ENCODE measurements at places on chromosomes 2 and 18. TPM values are rescaled to one million over a fixed set of nuclear protein-coding genes. Genes with fewer than 3 reads are reported as not detected.

DNA sequence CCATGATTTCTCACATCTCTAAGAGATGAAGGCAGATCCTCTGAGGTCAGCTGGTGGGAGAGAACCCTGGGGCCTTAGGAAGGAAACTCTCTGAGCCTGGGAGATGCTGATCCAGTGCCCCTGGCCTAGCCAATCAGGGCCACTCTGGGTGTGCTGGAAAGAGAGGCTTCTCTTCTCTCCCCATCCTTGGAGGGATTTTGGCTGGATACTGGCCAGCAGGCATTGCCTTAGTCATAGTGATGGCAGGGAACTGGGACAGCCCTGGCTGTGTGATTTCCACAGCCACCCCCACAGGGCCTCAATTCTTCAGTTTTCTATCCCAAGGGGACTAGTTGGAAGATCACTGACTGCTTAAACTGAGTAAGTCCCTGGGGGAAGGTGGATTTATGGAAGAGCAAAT lies 26.6 kb upstream of the PLB1 start:
- DNase-seq: no peak

DNA sequence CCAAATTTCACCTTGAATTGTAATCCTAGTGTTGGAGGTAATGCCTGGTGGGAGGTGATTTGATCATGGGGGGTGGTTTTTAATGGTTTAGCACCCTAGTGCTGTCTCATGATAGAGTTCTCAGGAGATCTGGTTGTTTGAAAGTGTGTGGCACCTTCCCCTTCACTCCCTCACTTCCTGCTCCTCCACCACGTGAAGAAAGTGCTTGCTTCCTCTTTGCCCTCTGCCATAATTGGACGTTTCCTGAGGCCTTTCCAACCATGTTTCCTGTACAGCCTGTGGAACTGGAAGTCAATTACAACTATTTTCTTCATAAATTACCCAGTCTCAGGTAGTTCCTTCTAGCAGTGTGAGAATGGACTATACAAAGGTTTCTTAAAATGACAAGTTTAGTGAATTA lies 251.8 kb upstream of the NETO1 start:
- no peak for DNase-seq

DNA sequence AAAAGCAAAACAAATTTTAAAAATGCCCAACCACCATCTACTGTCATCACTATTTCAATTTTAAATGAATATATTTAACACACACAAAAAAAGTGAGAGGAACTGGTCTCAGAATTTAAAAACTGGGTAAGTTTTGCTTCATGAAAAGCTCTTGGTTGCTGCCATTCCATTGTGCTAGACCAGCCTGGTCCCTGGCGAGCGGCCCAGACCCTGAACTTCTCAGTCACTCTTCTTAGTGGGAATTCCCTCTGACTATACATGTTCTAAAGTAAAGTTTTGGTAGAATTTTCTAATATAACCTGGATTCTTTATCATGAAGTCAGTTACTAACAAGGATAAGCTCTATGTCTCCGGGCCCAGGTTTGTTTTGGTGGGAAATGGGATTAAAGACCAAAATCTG lies 34.8 kb upstream of the TMEM177 start:
- DNase-seq: no peak

Gene PHOSPHO2
- 3.4 TPM for total RNA-seq

- DNase-seq: no peak
Measured at GRCh38 chr2:28360718-28361293, 31.9 kb upstream of the FOSL2 start.

Gene CD207
- total RNA-seq: not detected

DNA sequence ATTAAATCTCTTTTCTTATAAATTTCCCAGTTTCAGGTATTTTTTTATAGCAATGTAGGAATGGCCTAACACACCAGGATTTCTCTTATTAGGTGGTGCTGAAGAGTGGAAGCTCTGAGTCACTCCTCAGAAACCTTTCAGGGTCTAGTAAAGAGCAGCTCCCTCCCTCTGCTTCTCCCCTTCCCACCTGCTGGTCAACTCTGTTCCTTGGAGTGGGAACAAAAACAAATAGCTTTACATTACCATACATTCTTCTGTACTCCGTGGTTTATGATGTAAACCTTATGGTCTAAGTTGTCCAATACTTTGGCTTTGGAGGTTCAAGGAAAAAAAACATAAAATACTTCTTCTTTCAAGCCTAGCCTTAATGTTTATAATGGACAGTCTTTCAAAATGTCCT lies 2.7 kb upstream of the IL1R1 start:
- DNase-seq: no peak
